Renal cortical epithelial cell (primary cell): ENCODE measurements at places on chromosomes 11 and 22.

DNA sequence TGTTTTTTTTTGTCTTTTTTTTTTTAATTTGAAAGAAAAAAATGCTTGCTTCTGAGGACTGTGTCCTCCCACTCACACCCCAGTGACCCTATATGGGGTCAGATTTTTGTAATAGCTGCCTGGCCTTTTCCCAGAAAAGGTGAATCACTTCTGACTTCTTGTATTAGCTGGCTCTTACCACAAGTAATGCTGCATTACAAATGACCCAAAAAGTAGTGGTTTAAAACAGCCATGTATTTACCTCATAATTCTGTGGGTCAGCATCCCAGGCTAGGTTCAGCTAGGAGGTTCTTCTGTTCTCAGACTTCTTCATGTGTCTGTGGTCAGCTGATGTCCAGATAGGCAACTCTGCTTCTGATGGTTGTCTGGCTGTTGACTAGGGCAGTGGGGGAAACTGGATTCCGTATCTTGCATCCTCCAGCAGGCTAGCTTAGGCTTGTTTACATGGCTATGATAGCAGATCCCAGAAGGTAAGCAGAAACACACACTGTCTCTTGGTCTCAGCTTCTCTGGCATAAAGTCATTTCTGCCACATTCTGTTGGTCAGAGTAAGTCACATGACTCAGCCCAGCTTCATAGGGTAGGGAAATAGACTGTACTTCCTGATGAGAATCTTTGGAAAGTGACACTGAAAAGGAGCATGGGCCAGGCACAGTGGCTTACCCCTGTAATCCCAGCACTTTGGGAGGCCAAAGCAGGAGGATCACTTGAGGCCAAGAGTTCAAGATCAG, 19.5 kb downstream of the LHFPL7 start:
- peak; percentile 30 for DNase-seq

- peak; percentile 67 for DNase-seq
Measured at GRCh38 chr22:28560046-28560742, 119.4 kb downstream of the TTC28 start.

DNA sequence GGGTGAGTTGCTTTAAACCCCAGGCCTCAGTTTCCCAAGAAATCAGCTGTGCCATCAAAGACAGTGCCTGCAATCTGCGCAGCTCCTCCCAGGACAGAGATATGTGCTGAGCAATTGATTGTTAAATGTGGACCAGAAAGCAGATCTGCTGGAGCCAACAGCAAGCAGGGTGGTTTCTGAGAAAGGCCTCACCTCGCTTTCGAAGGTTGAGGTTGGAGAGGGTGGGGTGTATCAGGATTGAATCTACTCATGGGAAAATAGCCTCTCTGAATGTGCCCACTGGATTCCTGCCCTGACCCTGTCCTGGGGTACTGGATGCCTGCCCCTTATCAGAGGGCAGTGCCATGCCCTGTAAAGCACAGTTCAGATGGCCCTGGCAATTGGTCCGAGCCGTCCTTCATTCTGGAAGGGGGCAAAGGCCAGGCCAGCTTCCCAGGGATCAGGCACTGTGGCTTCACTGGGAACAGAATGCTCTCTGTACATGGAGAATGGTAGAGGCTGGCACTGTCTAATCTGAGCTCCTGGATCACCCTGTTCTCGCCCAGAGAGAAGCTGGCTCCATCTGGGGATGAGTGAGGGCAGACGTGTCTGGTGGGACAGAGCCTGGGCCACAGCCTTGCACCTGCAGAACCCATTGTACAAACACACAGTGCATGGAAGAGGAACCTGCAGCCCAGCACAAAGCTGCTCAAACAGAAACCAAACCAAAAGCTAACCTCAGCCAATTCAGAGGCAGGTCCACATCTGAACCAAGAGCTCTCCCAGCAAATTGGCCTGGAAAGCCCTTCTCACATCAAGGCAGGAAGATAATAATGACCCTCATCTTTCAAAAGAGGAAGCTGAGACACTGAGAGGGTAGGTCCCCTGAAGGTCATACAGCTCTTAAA, 15.2 kb downstream of the DHCR7 start:
- no peak for DNase-seq

DNA sequence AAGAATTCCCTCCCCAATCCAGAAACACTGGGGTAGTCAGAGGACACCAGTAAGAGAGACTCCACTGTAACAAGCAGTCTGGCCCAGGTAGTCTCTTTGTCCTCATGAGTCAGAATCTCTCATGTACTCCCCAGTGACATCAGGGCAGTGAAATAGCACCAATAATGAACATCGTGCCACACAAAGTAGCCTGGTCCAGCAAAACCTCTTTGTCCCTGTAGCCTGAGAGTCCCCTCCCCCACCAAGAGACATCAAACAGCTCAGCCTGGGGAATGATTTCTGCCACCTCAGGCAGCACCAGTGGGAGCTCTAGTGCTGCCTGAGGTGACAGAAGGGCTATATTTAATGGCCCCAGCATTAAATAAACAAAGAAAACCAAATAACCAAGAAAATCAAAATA, 88.1 kb downstream of the SBF2 start:
- peak; percentile 21 for DNase-seq

- DNase-seq, result no peak
Measured at GRCh38 chr11:76074148-76075095, 131.9 kb downstream of the WNT11 start.

DNA sequence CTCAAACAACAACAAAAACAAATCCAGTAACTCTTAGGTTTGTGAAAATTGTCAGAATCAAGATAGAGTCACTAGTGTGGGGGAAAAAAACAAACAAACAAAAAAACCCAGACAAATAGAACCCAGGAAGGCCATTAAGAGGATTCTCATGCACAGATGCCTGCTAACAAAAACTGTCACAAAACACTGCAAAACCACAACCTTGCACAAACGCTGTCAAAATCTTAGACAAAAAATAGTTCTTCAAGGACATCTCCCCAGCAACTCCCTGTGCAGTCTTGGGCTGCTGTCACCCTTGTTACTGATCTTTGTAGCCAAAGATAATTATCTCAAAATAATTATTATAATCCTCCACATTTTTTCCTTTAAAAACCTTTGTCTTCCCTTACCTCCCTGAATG, 4.6 kb upstream of the ZBED5 start:
- DNase-seq, result no peak

DNA sequence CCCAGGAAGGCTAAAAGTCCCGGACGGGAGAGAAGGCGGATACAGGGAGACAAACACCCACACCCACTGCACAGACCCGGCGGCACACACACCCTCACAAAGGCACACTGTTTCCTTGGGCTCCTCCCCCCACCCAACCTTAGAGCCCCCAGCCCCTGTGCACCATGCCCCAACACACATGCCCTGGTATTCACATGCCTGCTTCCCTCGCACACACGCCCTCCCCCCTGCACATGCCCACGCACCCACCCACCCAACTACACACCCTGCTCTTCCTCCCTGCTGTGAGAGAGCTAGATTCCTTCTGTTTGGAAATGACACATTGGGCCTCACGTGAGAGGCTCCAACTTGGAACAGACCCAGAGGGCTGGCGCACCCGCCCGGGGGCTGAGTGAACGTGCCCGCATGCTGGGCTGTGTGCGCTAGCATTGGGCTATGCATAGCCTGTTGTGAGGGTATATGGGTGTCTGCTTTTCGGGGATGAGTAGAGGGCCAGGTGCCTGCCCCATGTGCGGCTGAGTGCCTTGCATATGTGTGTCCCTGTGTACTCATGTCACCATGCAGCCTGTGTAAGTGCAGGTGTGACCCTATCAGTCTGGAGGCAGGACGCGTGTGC, 518 bp upstream of the CHRM1 start:
- DNase-seq, result no peak

GRCh38 chr11:133239575-133239974, 292.7 kb downstream of the OPCML start:
- no peak for DNase-seq

GRCh38 chr11:21965221-21965620, 227.7 kb upstream of the ANO5 start:
- DNase-seq, result no peak

- DNase-seq, result no peak
Measured at GRCh38 chr11:11733246-11733747, 108.5 kb upstream of the USP47 start.

GRCh38 chr22:30183861-30184278, 62.7 kb downstream of the LIF start:
- peak; percentile 43 for DNase-seq

DNA sequence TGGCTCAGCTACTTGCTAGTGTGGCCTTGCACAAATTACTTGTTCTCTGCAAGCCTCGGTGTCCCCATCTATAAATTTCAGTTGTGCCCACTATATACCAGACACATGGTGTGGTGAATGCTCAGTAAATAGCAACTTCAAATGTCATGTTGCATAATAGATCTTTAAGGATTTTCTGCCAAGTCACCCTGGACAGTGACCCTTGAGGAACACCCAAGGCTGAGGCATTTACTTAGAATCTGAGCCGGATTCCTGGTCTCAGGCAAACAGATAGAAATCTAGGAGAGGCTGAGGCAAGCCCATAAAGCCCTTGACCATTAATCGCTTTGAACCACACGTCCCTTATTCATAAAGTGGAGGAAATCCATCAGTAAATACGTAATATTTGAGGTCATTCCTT, 9.7 kb downstream of the TEAD1 start:
- peak; percentile 68 for DNase-seq

DNA sequence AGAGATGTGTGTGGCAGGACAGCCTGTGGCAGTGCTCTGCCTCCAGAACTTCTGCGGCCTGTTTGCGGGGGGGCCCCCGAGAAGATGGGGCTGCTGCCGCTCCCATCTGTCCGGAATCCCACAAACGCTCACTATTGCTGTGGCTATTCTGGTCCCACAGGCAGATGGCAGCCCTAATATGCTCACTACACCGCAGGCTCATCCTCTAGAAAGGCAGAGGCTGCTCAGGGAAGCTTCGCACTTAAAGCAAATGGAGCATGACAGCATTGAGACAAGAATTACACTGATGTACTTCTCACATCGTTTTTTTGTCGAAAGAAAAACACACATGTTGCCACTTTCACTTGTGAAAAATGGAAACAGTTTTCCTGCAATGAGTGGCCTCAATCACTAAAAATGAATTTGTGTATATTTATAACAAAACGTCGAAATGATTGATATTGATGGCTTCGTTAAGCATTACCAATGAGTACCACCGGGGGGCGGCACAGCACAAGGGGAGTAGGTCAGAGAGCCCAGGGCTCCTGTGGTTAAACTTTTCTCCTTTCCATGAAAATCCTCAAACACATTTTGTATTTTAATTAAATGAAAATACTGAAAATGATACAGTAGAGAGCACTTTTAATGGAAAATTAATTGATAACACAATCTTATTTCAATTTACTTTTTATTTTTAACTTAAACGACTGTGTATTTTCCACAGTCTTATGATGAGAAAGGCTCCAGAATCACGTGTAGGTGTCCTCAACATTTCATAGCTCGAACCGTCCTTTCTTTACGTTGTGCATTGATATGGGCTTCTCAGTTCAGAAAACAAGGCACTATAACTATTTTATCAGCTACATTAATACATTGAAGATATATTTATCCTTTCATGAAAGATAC, 69.1 kb downstream of the CTTN start:
- DNase-seq, result peak; percentile 23

DNA sequence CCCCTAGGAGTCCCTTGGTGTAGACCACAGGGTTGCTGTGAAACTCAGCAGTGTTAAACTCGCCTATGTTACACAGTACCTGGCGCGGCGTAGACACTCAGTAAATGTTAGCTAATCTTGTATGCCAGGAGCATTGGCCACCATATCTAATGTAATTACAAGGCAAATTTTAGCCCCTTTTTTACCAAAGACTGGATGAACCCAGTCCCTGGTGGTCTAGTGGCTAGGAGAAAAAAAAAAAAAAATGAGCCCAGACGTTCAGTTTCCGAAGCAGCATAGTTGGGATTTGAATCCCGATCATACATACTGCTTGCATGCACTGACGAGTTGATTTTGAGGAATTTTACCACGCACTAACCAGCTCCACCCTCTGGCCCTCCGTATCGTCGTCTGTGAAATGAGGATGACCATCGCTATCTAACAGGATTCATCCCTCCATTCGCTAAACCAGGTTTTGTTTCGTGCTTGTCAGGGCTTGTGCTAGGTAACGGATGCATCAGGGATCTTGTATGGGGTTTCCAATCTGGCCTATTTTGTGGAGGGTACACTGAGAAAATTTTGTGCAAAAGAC, 688 bp downstream of the PTS start:
- DNase-seq, result peak; percentile 24

- no peak for DNase-seq
Measured at GRCh38 chr22:27381960-27382742, 419.4 kb downstream of the MN1 start.

- peak; percentile 18 for DNase-seq
Measured at GRCh38 chr11:110712659-110713448, 617 bp upstream of the ARHGAP20 start.

- DNase-seq, result peak; percentile 28
Measured at GRCh38 chr22:27534720-27535125, 266.8 kb downstream of the MN1 start.

DNA sequence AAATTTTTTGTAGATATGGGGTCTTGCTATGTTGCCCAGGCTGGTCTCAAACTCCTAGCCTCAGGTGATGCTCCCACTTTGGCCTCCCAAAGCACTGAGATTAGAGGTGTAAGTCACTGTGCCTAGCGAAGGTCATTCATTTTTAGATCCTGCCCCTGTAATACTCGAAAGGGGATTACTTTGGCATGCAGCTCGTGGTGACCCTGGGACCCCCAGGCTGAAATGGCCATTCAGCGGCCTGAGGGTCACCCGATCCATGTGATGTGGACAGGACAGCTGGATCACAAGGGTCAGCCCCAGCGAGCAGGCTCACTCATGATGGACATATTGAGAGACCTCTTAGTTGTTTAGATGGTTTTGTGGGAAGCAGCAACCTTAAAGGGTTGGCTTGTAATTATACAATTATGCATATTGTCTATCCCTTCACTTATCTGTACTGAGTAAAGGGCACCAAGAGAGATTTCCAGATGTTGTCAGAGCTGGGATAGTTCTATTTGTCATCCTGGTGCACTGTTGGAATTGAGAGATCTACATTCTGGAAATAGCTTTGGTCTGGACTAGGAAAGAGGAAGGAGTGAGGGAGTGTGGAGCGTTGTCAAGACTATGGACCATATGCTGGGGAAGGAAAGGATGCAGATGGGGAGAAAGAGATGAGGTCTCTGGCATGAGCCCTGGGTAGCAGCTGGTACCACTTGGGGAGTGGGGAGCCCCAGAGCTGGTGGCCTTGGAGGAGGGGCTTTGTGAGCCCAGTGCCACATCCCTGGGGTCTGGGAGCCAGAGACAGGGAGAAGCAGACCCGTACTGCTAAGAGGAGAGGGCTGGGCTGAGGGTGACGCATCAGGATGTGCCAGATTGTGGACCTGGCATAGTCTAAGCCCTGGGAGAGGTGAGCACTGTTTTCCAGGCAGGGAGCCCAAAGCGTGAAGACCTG, 15.5 kb downstream of the RHBDD3 start:
- DNase-seq, result no peak

GRCh38 chr11:111909378-111909777, 2.2 kb downstream of the CRYAB start:
- no peak for DNase-seq
